ENCODE measurements at places on chromosomes 4 and X.
A peak's percentile ranks its signal among the peaks of the same experiment; 100 is the strongest.

GRCh38 chrX:118455013-118455412, 40.6 kb upstream of the DOCK11 start:
- peaks cover 5% of the 10 kb centered on the region for H3K36me3 ChIP-seq
- no peak overlapping the region for H3K27ac ChIP-seq
- no peaks in the 10 kb centered on the region for H3K27me3 ChIP-seq
- H3K4me3 ChIP-seq: no peak overlapping the region
- H3K4me1 ChIP-seq: peaks cover 4% of the 10 kb centered on the region

DNA sequence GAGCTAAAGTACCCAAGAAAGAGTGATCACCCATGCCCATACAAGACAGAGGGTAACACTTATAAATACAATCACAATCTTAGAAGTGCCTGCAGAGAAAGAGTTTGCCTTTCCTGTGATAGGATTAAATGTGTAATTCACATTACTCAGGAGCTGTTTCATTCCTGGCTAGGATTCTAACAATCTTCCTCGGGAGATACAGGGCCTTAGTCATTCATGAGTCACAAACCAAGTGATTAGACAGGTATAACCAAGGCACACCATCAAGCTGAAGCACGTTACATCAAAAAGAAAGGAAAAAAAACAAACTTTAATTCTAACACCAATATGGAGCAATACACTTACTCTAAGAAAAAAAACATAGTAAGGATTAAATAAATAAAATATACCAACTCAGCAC, 14.9 kb downstream of the ABCG2 start:
- H3K4me3 ChIP-seq: no peak overlapping the region
- no peaks in the 10 kb centered on the region for H3K36me3 ChIP-seq
- no peak for DNase-seq
- H3K27ac ChIP-seq: no peak overlapping the region
- H3K4me1 ChIP-seq: no peaks in the 10 kb centered on the region
- H3K27me3 ChIP-seq: peaks cover 2% of the 10 kb centered on the region

DNA sequence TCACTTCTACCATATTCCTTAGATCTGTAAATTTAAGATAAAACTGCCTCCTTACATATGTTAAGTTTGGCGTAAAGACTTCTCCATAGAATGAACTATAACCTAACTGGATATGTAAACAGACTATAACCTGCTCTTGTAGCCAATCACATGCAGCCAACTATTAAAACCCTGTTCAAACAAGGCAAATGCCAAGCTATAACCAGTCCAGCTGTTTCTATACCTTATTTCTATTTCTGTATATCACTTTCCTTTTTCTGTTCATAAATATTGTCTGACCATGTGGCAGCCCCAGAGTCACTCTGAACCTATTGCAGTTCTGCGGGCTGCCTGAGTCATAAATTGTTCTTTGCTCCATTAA, 12.4 kb upstream of the POF1B start:
- H3K27me3 ChIP-seq: no peaks in the 10 kb centered on the region
- no peak overlapping the region for H3K27ac ChIP-seq
- no peaks in the 10 kb centered on the region for H3K4me1 ChIP-seq
- H3K4me3 ChIP-seq: no peak overlapping the region

GRCh38 chr4:112379306-112379705, 82.1 kb downstream of the ALPK1 start:
- no peaks in the 10 kb centered on the region for H3K4me1 ChIP-seq
- H3K36me3 ChIP-seq: peaks cover 38% of the 10 kb centered on the region
- H3K27me3 ChIP-seq: no peaks in the 10 kb centered on the region
- no peak overlapping the region for H3K27ac ChIP-seq
- no peak for DNase-seq
- H3K4me3 ChIP-seq: no peak overlapping the region

DNA sequence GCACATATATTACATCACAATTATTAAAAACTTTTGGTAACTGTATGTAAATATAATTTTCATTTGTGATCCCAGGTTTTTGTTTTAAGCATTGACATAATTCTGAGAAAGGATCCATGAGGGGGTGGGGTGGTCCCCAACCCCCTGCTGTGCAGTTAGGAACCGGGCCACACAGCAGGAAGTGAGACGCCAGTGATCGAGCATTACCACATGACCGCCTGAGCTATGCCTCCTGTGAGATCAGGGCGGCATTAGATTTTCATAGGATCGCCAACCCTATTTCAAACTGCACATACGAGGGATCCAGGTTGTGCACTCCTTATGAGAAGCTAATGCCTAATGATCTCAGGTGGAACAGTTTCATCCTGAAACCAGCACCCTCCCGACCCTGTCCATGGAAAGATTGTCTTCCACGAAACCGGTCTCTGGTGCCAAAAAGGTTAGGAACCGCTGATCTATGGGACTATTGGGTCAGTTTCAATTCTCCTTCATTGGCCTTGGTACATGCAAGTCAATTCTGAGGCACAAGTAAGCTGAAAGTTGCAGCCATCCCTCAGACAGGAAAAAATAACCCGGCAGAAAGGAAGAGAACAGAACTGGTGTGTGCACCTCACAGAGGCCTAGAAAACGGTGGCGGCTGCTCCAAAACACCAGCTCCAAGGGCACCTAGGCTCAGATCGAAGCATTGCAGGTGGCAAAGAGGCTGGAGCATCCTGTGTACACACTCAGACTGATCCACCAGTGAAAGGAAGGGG, 7.0 kb upstream of the TMSB4X start:
- H3K4me1 ChIP-seq: peaks cover 30% of the 10 kb centered on the region
- H3K4me3 ChIP-seq: peak overlapping the region; percentile 17
- DNase-seq: no peak
- no peaks in the 10 kb centered on the region for H3K27me3 ChIP-seq
- no peaks in the 10 kb centered on the region for H3K36me3 ChIP-seq

DNA sequence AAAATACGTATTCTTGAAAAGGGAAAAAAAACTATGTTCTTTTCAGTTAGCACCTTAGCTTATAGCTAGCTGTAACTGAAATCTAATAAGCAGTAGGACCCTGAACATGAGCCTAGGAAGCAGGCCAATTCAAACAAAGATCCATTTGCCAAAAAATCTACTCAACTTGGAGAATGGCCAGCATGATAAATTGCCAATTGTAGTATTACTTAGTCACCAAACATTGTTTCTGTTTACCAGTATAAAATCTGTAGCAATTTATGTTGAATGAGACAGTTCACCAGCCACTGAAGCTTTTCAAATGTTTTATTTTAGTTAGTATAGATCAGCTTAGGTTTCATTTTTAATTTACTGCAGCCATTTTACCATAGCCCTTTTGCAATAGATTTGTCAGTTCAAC, 323.6 kb upstream of the DIPK2B start:
- H3K27me3 ChIP-seq: no peaks in the 10 kb centered on the region
- DNase-seq: no peak
- H3K4me3 ChIP-seq: no peak overlapping the region
- H3K27ac ChIP-seq: no peak overlapping the region

DNA sequence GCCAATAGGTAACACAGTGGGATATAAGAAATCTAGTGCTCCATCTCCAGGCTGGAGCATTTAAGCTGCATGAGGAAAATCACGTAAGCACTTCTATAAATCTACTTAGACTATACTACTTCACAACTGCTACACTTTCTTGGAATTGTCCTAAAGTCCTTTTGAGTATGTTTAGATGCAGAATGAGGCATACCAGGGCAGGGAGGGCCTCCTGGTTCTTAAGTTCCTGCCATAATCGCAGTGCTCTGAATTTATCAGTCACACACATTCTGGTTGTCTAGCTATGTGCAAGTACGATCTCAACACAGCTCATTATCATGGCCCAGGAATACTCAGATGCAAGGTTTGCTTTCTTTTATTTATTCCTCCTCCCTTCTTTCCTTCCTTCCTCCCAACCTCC, 130.3 kb downstream of the GUCY2F start:
- no peaks in the 10 kb centered on the region for H3K36me3 ChIP-seq
- H3K4me1 ChIP-seq: no peaks in the 10 kb centered on the region
- H3K27ac ChIP-seq: no peak overlapping the region
- DNase-seq: no peak
- H3K27me3 ChIP-seq: peaks cover 3% of the 10 kb centered on the region

GRCh38 chr4:101850698-101851097, 60.2 kb downstream of the BANK1 start:
- no peaks in the 10 kb centered on the region for H3K27me3 ChIP-seq
- H3K4me1 ChIP-seq: peaks cover 49% of the 10 kb centered on the region
- H3K36me3 ChIP-seq: peaks cover 45% of the 10 kb centered on the region
- H3K4me3 ChIP-seq: peak overlapping the region; percentile 24

DNA sequence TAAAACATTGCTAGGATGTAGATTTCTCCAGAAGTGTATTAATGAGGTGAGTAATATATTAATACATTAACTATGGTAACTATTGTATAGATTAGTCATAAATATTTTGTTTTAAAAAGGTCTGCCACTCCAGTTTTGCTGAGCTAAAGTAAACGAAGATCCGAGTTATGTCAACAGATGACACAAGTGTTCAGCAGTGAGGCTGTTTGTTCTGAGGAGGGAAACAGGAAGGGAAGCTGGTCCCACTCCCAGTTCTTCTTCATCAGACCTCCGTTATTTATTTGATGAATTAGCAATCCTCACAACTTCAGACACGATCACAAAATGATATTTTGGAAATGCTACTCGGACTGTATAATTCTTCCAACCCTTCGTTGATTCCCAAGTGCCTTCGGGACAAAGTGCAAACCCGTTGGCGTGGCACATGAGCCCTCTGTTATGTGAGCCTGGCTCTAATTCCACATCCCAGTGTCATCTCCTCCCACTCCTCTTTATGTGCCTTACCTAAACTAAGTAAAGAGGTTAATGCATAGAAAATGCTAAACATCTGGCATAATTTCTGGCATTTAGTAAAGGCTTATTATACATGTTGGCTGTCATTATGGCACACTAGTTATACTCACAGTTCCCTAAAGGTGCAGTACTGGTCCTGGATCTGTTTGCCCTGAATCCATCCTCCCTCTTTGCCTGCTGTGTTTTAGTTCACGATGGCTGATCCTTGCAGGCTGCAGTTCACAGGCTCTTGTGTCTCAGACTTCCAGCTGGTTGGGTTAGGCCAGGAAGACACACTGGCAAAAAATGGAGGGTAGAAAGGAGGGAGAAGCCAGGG, 190.6 kb upstream of the LNX1 start:
- DNase-seq: no peak
- peaks cover 4% of the 10 kb centered on the region for H3K4me1 ChIP-seq
- H3K27me3 ChIP-seq: peaks cover 4% of the 10 kb centered on the region
- H3K27ac ChIP-seq: no peak overlapping the region
- no peak overlapping the region for H3K4me3 ChIP-seq

DNA sequence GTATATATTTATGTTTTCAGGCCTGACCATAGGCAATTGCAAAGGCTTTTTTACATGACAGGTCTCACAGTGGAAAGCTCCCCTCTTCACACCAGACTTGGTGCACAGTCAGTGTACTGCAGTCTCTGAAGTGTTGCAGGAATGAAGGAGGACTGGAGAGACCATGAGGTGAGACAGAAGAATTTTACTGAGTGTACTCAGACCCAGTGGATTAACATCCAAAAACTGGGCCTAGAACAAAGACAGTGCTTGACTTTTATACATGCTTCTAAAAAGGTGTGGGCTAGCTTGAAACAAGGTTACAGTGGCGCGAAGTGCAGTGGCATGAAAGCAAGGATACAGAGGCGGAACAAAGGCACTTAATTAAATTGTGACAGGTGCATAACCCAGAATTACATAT, 822.9 kb downstream of the RAPGEF2 start:
- no peaks in the 10 kb centered on the region for H3K4me1 ChIP-seq
- H3K27me3 ChIP-seq: no peaks in the 10 kb centered on the region
- no peak overlapping the region for H3K27ac ChIP-seq
- H3K4me3 ChIP-seq: no peak overlapping the region
- H3K36me3 ChIP-seq: no peaks in the 10 kb centered on the region

- no peak for DNase-seq
- H3K4me3 ChIP-seq: no peak overlapping the region
- no peaks in the 10 kb centered on the region for H3K27me3 ChIP-seq
Observed at GRCh38 chr4:139523076-139523475, 32.9 kb downstream of the SETD7 start.

- no peaks in the 10 kb centered on the region for H3K36me3 ChIP-seq
- H3K4me3 ChIP-seq: no peak overlapping the region
- DNase-seq: no peak
- no peaks in the 10 kb centered on the region for H3K4me1 ChIP-seq
Observed at GRCh38 chr4:111789901-111790640, 355.2 kb upstream of the FAM241A start.

GRCh38 chrX:129777218-129778030, 2.3 kb upstream of the SASH3 start:
- H3K27ac ChIP-seq: peak overlapping the region; percentile 98
- H3K4me3 ChIP-seq: peak overlapping the region; percentile 94
- no peak for DNase-seq
- peaks cover 8% of the 10 kb centered on the region for H3K36me3 ChIP-seq

- no peaks in the 10 kb centered on the region for H3K27me3 ChIP-seq
- no peak overlapping the region for H3K27ac ChIP-seq
- DNase-seq: no peak
- no peaks in the 10 kb centered on the region for H3K36me3 ChIP-seq
- no peaks in the 10 kb centered on the region for H3K4me1 ChIP-seq
- H3K4me3 ChIP-seq: no peak overlapping the region
Observed at GRCh38 chr4:186485561-186486062, 69.8 kb downstream of the MTNR1A start.

GRCh38 chr4:152588869-152589268, 53.0 kb upstream of the FBXW7 start:
- H3K27me3 ChIP-seq: peaks cover 2% of the 10 kb centered on the region
- H3K27ac ChIP-seq: no peak overlapping the region
- H3K36me3 ChIP-seq: peaks cover 5% of the 10 kb centered on the region
- H3K4me1 ChIP-seq: peaks cover 20% of the 10 kb centered on the region
- DNase-seq: no peak

- H3K27ac ChIP-seq: no peak overlapping the region
- peaks cover 1% of the 10 kb centered on the region for H3K36me3 ChIP-seq
- no peaks in the 10 kb centered on the region for H3K4me1 ChIP-seq
- no peak for DNase-seq
- no peaks in the 10 kb centered on the region for H3K27me3 ChIP-seq
Observed at GRCh38 chr4:125010796-125011503, 298.4 kb upstream of the ANKRD50 start.

GRCh38 chrX:110477593-110478228, 119.1 kb downstream of the RTL9 start:
- DNase-seq: no peak
- no peaks in the 10 kb centered on the region for H3K36me3 ChIP-seq
- H3K27me3 ChIP-seq: no peaks in the 10 kb centered on the region
- no peak overlapping the region for H3K27ac ChIP-seq
- H3K4me3 ChIP-seq: no peak overlapping the region

GRCh38 chrX:8755813-8756212, 23.9 kb upstream of the ANOS1 start:
- no peaks in the 10 kb centered on the region for H3K4me1 ChIP-seq
- H3K27ac ChIP-seq: no peak overlapping the region
- H3K4me3 ChIP-seq: no peak overlapping the region
- H3K36me3 ChIP-seq: no peaks in the 10 kb centered on the region
- DNase-seq: no peak

- no peak overlapping the region for H3K4me3 ChIP-seq
- no peak overlapping the region for H3K27ac ChIP-seq
- no peaks in the 10 kb centered on the region for H3K36me3 ChIP-seq
- H3K4me1 ChIP-seq: peaks cover 14% of the 10 kb centered on the region
Observed at GRCh38 chr4:163484906-163485305, 9.6 kb upstream of the TMA16 start.

Measured in memory B cell (primary cell).